Naive thymus-derived CD8-positive, alpha-beta T cell (primary cell): ENCODE measurements at places on chromosomes 2 and 18.

DNA sequence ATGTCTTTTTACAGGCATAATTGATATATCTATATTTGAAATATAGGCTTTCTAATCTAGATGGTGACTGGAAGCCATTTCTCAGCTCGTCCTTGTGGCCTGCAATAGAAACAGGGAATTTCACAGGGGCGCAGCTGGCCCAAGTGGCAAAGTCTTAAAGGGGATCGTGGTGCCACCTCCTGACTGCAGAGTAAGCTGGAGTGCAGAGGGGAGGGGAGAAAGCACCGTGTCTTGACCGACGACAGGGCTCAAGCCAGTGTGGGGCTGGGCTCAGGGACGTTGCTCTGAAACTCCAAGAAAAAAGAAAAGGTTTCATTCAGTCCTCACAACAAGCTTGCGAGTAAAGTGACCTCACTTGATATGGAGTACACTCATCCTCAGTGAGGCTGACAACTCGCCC, 255.1 kb downstream of the DCDC2C start:
- no peak for DNase-seq

- DNase-seq, result no peak
Measured at GRCh38 chr2:165141601-165142354, 62.1 kb downstream of the SCN3A start.

GRCh38 chr2:112840068-112840445, 3.5 kb upstream of the IL1B start:
- DNase-seq, result no peak

- peak; percentile 27 for DNase-seq
Measured at GRCh38 chr2:68715353-68716041, 19.1 kb upstream of the ARHGAP25 start.

- DNase-seq, result no peak
Measured at GRCh38 chr2:64442801-64443429, 11.0 kb upstream of the LGALSL start.

DNA sequence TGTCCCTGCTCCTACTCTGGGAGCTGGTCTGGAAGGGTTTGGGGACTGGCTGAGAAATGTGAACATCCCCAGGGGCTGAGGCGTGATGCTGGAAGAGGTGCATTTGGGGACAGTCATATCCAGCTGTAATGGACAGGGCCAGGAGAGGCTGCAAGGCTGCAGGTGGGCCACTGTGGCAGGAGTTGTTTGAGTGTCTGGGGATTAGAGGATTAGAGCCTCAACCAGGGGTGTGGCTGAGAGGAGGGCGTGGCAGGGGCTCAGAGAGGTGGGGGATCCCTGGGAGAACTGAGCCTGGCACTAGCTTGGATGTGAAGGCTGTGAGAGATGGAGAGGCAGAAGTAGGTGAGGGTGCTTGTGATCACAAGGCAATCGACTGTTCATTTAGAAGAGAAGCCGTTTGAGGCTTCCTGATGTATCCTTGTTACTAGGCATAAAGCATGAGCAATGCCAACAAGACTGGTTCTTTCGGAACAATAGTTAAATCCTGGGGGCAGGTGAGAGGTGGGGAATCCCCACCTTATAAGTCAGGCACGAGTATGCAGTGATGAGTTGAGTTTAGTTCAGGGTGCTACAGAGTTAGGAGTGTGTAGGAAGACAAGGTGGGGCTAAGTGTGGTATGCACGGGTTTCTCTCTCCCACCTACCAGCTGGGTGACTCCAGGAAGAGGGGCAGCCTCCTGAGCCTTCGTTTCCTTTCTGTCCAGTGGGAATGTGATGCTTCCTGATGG, 31.9 kb downstream of the SH3RF3 start:
- DNase-seq, result no peak

- no peak for DNase-seq
Measured at GRCh38 chr2:72893594-72894319, 6.5 kb downstream of the SPR start.
